ENCODE measurements at places on chromosomes 12 and 14.

DNA sequence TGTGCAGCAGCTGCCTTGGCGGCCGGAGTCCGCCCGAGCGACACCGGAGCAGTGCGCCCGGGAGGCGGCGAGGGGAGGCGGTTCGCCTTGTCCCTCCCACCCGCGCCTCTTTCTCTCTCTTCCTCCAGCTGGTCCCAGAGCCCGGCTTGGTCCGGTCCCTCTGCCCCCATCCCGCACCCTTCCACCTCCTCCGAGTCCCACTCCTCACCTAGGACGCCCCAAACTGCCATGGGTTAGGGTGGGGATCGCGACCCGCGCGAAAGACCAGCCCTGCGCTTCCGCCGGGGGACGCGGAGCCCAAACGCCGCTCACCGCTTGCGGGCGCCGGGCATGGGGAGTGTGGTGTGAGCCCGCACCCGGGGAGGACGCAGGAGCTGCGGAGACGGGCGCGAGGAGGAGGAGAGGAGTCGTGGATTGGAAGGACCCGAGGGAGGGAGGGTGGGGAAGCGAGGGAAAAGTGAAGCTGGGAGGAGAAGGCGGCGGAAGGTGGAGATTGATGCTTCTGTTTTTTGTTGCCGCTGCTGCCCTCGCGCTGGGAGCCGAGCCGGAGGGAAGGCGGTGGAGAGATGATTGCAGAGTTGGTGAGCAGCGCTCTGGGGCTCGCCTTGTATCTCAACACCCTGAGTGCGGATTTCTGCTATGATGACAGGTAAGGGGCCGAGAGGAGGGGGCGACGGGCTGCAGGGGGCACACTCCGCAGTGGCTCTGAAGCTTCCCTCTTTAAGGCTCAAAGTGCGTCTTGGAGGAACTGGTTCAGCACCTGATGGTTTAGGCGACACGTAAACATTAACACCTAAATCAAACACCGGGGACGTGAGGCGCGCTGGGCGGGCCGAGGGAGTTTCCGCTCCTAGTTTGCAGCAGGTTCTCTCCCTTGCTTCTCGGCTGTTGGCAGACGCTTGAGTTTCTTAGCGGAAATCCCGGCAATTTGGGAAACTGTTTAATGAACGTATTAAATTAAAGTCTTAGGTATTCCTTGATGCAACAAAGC lies 610 bp downstream of the TMTC2 start:
- no peaks in the 10 kb centered on the region for H3K27me3 ChIP-seq
- no peaks in the 10 kb centered on the region for H3K4me1 ChIP-seq
- H3K4me3 ChIP-seq: peak overlapping the region; percentile 87
- DNase-seq: peak; percentile 80
- no peak overlapping the region for H3K27ac ChIP-seq

GRCh38 chr14:92922155-92922735 lies 705 bp upstream of the CHGA start:
- no peaks in the 10 kb centered on the region for H3K36me3 ChIP-seq
- no peaks in the 10 kb centered on the region for H3K4me1 ChIP-seq
- no peak for DNase-seq
- H3K27me3 ChIP-seq: no peaks in the 10 kb centered on the region
- no peak overlapping the region for H3K27ac ChIP-seq

DNA sequence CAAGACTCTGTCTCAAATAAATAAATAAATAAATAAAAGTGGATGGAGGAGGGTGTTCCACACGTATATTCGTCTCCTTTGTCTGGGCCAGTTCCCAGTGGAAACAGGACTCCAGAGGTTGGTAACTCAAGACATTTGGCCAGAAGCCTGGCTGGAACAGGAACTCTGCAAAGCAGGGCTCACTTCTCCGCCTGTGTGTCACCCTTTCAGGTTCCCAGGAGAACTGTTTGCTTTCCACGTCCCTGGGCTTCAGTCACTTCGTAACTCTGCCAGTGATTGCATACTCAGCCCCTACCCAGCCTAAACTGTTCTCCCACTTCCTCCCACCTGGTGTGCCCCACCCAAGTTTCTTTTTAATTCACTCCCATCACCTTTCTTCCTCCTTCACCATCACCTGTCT lies 7.0 kb upstream of the UBE2N start:
- H3K4me3 ChIP-seq: no peak overlapping the region
- no peaks in the 10 kb centered on the region for H3K36me3 ChIP-seq
- DNase-seq: no peak

DNA sequence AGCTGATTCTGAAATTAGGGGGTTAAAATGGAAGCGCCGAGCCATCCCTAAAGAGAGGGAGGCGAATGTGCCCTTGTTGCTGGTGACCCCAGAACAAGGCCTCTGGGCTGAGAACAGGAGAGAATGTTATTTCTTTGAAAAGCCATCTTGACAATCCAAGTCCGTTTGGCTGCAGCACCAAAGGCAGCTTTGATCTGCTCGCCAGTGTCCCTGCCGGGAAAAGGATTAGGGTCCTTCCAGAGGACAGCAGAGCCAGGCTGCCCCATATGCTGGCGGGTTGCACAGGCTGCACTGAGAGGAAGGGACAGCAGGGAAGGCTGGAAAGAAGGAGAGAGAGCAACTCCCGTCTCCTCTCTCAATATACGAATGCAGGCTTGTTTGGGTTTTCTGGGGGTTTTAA lies 141.7 kb downstream of the TMEM132C start:
- peaks cover 3% of the 10 kb centered on the region for H3K27me3 ChIP-seq
- H3K4me3 ChIP-seq: no peak overlapping the region

DNA sequence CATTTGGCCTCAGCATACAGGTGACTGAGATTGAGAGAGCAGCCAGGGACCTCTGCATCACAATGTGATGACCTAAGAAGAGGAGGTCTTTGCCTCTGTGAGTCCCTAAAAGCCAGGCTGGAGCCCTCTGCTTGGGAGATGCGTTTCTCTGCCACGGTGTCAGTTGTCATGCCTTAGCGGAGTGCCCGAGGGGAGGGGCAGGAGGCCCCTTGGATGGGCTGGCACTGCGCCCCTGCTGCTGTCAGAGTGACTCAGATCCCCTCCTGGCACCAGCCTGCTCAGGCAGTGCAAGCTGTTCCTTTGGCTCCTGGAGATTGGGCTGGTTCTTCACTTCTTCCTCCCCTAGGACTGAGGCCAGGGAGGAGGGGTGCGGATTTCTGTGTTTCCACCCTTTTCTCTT lies 64.9 kb upstream of the KCNA5 start:
- H3K27ac ChIP-seq: no peak overlapping the region
- H3K4me3 ChIP-seq: no peak overlapping the region
- no peaks in the 10 kb centered on the region for H3K4me1 ChIP-seq
- no peaks in the 10 kb centered on the region for H3K36me3 ChIP-seq
- DNase-seq: peak; percentile 57

DNA sequence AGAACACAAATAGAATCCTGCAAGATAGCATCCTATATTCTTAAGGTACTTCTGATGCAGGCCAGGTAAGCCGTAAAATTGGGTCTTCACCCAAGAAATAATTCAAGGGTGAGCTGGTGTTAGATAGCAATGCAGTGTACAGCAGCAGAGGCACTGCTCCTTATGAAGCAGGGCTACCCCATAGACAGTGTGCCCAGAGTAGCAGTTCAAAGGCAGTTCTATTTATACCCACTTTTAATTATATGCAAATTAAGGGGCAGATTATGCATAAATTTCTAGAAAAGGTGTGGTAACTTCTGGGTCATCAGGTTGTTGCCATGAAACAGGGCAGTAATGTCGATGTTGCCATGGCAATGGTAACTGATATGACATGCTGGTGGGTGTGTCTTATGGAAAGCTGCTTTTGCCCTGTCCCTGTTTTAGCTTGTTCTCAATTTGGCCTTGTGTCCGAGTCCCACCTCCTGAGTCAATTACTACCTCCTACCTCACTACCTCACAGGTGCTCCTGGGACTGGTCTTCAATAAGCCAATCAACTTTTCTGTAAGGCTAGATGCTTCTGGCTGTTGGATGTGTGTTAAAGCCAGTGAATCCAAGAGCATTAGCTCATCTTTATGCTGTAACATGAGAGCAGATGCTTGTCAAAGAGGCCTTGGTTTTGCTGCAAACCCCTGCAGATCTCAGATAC lies 61.0 kb downstream of the PPM1A start:
- H3K4me3 ChIP-seq: no peak overlapping the region
- no peak overlapping the region for H3K27ac ChIP-seq
- H3K36me3 ChIP-seq: no peaks in the 10 kb centered on the region

- no peaks in the 10 kb centered on the region for H3K4me1 ChIP-seq
- no peaks in the 10 kb centered on the region for H3K27me3 ChIP-seq
- no peak overlapping the region for H3K4me3 ChIP-seq
- no peaks in the 10 kb centered on the region for H3K36me3 ChIP-seq
- no peak overlapping the region for H3K27ac ChIP-seq
These were observed 20.1 kb upstream of the LDHB start for GRCh38 chr12:21677622-21678277.

- peaks cover 6% of the 10 kb centered on the region for H3K27me3 ChIP-seq
- no peak overlapping the region for H3K27ac ChIP-seq
- H3K4me3 ChIP-seq: no peak overlapping the region
- H3K36me3 ChIP-seq: peaks cover 5% of the 10 kb centered on the region
- H3K4me1 ChIP-seq: no peaks in the 10 kb centered on the region
- no peak for DNase-seq
These were observed 5.4 kb upstream of the NGB start for GRCh38 chr14:77276295-77276935.

- H3K36me3 ChIP-seq: no peaks in the 10 kb centered on the region
- H3K27me3 ChIP-seq: no peaks in the 10 kb centered on the region
- peak; percentile 29 for DNase-seq
- no peak overlapping the region for H3K27ac ChIP-seq
These were observed 29.4 kb upstream of the PLD4 start for GRCh38 chr14:104895207-104895785.

GRCh38 chr14:50647282-50647681 lies 20.8 kb downstream of the SAV1 start:
- no peak for DNase-seq
- H3K36me3 ChIP-seq: peaks cover 20% of the 10 kb centered on the region
- H3K27me3 ChIP-seq: no peaks in the 10 kb centered on the region

All from H9 (cell line).